ENCODE measurements at places on chromosomes 3 and 15.

GRCh38 chr3:12541625-12542024 is 3.7 kb downstream of the MKRN2OS start:
- no peak for DNase-seq

DNA sequence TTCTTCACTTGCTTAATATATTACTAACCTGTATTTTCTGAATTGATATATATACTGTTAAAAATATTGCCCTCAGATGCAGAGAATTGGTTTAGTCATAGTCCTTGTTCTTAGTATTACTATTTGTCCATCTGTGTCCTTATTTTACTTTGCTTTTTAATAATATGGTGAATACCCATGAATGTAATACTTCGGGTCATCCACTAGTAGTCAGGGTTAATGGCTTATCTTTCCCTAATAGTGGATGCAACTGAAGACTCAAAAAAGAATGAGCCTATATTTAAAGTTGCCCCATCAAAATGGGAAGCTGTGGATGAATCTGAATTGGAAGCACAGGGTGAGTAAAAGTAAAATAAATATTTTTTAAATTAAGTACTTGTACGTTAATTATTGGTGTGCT is 36.5 kb downstream of the U2SURP start:
- DNase-seq: no peak

DNA sequence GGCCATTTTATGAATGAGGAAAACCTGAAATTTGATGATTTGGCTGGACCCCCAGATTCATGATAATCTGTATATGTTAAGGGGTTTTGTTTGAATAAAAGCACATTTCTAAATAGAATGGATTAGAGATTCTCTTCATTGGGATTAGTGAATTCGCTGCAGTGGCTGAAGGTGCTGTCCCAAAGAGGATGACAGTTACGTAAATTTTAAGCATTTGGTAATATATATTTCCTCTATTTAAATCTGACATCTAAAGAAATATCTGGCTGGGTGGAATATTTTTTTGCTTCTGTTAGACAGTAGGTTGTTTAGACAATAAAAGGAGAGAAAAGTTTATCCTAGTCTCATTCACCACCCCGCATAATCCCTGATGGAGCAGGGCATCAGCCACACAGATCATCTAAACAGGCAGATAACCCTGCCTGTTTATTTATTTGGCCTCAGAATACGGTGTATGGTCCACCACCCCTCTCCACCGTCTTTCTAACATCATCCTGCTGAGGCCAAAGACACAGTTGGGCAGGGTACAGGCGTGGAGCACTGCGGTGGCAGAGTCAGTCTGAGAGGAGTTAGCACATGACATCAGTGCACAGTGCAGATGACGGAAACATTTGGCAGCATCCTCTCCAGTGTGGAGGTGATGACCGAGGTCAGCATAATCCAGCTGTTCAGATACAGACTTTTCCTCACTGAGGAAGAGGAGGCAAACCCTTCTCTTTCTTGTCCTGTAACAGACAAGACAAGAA is 20.4 kb upstream of the NFKBIZ start:
- no peak for DNase-seq

DNA sequence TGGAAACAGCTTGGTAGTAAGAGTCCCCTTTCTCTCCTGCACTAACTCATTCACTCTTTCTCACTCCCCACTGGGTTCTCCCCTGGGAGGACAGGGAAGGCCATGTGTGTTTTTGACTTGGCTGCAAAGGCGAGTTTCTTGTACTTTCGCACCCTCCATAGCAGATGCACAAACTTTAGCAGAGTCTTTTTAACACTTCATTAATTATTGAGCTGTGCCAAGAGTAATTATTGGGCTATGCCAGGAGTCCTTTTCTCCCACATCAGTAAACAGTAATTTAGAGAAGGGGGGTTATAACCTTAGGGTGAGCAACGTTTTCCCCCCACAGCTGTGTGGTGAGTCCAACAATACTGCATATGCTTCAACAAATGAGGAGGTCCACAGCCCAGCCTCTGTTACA is 224.4 kb upstream of the ATP11B start:
- DNase-seq: no peak

DNA sequence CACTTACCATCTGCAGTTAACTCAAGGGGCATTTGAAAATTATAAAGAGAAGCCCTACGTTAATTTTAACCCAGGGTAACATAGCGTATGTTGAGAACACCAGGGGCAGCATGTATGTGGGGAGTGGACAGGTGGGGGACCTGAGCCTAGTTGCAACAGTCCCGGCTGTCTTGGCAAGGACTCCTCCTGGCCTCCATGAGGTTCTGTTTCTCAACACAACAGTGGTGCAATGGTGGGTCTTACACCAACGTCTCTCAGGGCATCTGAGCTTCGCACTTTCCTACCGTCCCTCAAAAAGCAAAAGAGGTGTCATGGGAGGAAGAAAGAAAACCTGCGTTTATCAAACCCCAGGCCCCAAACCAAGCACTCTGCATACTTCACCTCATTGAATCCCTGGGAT is 50.6 kb downstream of the MGLL start:
- no peak for DNase-seq

GRCh38 chr15:71203586-71204474 is 88.6 kb downstream of the THSD4 start:
- DNase-seq: no peak

GRCh38 chr3:185069037-185070030 is 83.5 kb downstream of the C3orf70 start:
- no peak for DNase-seq

DNA sequence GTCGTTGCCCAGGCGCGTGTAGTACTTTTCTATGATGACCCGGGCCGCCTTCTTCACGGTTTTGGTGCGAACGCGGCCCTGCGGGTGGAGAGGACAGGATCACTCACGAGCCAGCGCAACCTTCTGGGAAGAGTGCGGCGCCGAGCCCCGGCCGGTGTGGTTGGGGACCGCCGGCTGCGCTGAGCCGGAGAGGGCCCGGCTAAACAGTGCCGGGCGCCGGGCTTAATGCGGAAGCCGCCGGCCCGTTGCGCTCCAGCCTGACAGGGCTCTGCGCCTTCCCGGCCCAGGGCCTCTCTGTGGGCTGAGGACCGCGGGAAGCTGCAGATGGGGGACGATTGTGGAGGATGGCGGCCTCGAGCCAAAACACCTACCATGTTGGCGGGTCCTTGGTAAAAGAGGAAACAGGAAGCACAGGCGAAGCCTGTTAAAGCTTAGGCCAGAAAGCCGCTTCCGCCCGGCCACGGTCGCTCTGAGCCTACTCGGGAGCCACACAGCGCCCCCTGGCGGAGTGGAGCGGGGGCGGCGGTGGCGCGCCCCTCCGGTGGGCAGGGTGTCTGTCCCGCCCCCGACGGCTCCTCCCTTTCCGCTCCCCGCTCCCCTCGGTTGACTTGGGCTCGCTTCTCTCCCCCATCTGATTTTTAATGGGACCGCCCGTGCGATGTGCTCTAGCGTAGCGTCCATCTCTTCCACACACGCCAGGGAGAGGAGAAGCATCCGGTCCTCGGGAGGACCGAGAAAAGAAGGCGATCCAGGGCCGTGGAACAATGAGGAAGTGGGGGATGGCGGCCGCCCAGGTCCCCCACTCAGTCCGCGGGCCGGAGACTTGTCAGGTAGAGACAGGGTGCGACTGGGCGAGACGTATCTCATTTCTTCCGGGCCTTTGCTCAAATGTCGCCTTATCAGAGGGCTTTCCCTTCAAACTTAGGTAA is at the start of gene RPS17:
Gene RPS17 (minus strand): TSS at position 403 of the 929 bp plus-strand sequence. CDS start 29 bp downstream, at position 374.
- DNase-seq: peak; percentile 91

DNA sequence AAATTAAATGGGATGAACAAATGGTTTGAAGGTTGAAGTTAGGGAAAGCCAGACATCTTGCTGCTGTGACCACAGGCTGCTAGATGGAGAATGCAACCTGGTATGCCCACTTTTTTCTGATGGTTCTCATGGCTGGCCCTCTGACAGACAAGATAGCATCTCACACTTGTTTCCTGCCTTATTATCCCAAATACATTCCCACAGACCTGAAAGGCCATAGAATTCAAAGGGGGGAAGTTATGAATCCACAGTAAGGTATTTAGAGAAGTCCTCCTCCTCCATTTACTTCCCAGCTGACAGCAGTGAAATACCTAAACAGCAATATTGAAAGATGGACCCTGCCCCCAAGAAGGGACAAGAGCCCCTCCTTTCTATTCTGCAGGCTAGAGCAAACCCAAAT is 32.4 kb downstream of the LEO1 start:
- no peak for DNase-seq

DNA sequence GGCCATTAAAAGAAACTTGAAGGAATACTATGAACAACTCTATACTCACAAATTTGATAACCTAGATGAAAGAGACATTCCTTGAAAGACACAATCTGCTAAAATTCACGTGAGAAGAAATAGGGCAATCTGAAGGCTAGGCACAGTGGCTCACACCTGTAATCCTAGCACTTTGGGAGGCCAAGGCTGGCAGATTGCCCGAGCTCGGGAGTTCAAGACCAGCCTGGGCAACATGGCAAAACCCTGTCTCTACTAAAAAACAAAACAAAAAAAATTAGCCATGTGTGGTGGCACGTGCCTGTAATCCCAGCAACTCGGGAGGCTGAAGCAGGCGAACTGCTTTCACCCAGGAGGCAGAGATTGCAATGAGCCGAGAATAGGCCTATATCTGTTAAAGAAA is 104.8 kb downstream of the HES1 start:
- DNase-seq: no peak

DNA sequence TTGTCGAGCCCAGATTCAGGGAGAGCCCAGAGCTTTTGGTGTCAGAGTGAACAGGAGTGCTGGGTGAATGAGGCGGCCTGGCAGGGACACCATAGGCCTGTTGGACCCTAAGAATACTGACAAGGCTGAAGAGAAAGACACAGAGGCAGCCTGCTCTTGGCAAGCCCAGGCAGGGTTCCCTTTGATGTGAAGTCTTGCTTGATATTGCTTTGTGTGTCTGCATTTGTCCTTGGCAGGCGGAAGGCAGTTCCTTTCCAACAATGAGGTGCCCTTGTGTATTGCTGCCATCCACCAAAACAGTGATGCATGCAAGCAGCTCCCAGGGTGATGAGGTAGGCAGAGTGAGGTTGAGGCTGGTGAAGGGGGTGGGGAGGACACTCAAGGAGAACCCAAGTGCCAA is 152.7 kb upstream of the TSC22D2 start:
- no peak for DNase-seq

DNA sequence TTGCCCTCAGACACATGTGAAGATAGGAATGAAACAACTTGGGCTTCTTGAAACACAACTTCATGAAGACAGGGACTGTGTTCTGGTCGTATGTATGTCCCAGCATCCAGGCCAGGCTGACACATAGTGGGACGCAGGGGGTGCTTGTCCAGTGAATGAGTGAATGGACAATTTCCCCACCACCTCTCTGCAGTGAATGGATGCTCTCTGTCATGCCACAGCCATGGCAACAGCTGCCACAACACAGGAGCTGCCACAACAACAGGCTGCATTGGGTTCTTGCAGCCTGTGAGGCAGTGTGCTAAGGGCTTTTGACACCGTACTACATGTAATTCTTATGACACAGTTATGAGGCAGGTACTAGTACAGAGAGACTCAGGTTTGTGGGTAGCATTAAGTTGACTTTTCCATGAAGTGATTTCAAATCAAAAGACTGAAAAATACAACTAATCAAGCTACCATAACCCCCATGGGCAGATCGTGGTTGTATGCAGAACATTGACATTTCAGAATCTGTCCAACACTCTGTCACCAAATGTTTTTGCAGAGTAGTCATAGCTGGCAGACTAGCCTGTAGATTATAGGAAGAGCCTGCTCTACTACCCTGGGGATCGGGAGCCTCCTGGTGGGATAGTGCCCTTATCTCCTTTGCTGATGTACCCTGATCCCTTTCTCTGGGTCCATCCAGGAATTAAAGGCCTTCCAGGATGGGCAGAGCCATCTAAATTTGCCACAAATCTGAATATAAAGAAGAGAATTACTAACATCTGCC is 40.8 kb downstream of the CLSTN2 start:
- no peak for DNase-seq

- no peak for DNase-seq
Measured at GRCh38 chr3:87996882-87997281, 61.9 kb downstream of the CGGBP1 start.

- DNase-seq: no peak
Measured at GRCh38 chr15:31226021-31226420, 100.6 kb upstream of the KLF13 start.

GRCh38 chr3:8301977-8302735 is 199.5 kb upstream of the LMCD1 start:
- DNase-seq: peak; percentile 31

DNA sequence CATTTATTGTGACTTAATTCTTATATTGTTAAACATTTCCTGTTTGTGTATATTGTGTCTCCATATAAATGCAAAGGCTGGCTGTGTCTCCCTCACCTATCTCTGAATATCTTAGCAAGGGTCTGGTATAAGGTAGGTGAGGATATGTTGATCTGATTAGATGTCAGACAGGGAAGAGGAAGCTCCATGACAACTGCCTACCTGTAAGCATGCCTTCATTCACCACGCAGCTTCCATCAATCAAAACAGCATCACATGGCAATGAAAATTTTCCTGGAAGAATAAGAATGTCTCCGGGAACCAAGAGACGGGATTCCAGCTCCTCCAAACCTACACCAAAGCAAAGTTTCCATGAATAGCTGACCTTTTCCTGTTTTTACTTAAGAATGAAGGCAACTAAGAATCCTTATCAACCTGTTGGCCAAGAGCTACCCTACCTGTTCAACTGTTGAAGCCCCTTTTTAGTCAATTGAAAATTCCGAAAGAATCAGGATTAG is 34.8 kb downstream of the ATP13A5 start:
- DNase-seq: no peak

- DNase-seq: no peak
Measured at GRCh38 chr3:105965384-105965783, 96.6 kb upstream of the CBLB start.

DNA sequence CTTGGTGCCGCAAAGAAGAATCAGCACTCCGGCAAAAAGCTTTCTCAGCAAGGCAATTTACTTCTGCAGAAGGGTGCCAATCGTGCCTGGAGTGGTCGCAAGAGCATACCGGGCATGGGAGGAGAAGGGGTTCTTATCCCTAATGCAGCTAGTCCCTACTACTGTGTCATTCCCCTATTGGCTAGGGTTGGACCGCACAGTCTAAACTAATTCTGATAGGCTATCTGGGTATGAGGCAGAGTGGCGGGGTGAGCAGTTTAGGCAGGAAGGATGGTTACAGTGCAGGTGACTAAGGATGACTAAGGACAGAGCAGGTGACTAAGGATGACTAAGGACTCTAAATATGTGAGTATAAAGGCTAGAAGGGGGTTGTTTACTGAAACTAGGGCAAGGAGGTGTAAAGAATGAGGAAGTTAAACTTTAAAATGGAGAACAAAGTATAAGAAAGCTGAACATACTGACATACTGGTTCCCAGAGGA is 52.9 kb downstream of the PGBD4 start:
- no peak for DNase-seq

DNA sequence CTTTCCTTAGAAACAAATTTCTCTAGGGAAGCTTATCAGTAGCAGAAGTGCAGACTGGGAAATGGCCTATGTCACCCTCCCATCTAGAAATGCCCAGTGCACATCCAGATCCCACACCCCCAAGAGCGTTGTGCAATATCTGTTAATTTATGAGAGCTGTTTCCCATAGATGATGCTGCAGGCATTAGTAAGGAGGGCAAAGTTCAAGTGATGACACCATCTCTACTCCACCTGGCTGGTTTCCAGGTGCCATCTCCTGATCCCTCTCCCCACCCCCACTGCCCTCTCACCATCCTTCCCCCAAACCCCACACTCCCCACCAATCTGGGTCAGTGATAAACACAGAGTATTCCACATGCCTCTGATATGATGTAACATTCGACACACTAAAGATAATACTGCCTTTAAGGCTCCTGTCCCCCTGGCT is 39.4 kb downstream of the AGTR1 start:
- DNase-seq: no peak

All from left renal pelvis (tissue), 4 donors.